ENCODE measurements at places on chromosomes 1 and 21. TPM values are rescaled to one million over a fixed set of nuclear protein-coding genes. Genes with fewer than 3 reads are reported as not detected.

C1orf94 gene
- total RNA-seq: not detected

PGLYRP4 gene
- total RNA-seq: not detected

LCE6A gene
- total RNA-seq: not detected

DNA sequence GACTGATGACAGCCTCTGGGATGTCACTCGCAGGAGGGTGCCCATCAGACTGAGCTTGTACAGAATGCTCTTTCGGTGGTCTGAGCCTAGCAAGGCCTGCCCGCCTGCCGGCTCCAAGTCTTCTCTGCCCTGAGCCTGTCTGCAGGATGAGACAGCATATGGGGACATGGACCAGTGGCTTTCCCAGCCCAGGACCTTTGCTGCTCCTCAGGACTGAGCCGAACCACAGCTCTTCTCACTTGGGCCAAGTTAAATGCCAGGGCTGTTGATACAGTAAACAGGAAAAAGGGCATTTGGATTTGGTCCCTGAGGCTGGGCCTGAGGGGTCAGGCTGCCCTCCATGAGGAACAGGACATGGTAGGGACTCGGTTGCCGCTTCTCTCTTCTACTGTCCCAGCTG lies 64.3 kb upstream of the EPS8L3 start:
- no peaks in the 10 kb centered on the region for H3K27me3 ChIP-seq
- no peaks in the 10 kb centered on the region for H3K36me3 ChIP-seq
- H3K27ac ChIP-seq: no peak overlapping the region

DNA sequence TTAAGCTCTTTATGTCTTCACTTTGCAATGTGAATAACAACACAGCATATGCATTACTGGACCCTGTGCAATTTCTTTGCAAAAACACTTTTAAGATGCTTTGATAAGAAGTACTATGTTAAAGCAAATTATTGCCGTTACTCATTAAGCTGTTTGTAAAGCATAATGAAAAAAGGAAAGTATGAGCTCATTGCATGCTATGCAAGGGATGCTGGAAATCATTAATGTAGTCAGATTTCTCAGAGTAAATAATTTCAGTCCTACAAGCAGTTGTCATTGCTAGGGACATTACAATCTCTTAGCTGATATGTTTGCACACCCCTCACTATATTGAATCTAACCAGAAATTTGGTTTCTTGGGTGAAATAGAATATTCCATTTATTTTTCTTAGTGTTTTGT lies 982.5 kb upstream of the ADGRL2 start:
- H3K4me3 ChIP-seq: no peak overlapping the region
- H3K36me3 ChIP-seq: no peaks in the 10 kb centered on the region
- no peak overlapping the region for H3K27ac ChIP-seq
- no peak for DNase-seq
- H3K27me3 ChIP-seq: no peaks in the 10 kb centered on the region

DNA sequence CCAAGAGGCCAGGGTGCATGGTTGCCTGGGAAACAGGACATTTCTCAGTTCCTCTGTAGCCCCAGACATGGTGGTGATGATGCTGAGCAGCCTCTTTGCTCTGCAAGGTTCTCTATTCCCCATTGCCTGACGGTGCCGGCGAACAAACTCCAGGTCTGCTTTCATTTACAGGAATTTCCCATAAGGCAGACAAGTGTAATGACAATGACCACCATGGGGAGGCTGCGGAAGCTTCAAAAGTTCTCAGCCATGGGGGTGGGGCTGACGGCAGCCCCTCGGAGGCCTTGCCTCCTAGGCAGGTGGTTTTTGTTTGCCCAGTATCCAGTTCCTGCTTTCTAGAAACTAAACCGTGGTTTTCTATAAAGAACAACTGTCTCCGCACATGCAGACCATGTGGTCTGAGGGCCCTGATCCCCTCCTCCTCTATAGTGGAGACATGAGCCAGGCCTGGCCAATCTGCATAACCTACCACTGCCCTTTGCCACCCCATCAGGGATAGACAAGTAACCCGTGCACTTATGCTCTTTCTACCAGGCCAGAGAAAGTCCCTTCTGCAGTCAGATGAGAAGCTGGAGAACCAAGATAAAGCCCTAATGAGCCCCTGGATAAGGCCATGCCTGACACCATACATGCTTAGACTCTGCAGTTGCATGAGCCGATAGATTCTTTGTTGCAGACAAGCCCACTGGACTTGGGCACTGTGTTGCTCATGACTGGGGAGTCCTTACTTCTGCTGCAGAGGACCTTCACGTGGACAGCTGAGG lies 54.1 kb downstream of the LDLRAD2 start:
- peaks cover 31% of the 10 kb centered on the region for H3K4me1 ChIP-seq
- DNase-seq: no peak
- no peak overlapping the region for H3K4me3 ChIP-seq
- H3K27ac ChIP-seq: no peak overlapping the region

DNA sequence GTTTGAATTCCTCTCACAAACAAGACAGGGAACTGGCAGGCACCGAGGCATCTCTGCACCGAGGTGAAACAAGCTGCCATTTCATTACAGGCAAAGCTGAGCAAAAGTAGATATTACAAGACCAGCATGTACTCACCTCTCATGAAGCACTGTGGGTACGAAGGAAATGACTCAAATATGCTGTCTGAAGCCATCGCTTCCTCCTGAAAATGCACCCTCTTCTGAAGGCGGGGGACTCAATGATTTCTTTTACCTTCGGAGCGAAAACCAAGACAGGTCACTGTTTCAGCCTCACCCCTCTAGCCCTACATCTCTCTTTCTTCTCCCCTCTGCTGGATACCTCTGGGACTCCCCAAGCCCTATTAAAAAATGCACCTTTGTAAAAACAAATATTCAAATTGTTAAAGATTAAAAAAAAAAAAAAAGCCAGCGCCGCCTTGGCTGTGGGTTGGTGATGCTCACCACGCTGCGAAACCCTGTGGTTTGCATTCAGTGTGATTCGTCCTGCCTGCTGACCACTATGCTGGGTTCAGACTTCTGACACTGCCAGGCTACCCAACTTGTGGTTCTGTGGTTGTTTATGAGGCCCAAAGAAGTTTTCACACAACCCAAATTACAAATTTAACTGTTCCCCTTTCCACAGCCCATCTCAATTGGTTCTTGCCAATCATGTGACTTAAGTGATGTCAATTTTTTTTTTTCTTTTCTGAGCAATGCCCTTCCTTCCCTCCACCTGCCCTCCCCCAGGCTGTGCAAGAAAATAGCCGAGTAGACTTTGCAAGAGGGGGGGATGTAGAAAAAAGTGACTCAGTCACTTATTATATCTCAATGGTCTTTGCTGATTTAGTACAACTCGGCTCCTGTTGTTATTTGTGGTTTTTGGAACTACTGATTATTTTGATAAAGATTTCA lies at the start of gene RUNX1:
RUNX1 (minus strand) TSS at position 597 of the 912 bp plus-strand sequence.
- H3K36me3 ChIP-seq: no peaks in the 10 kb centered on the region
- no peak for DNase-seq
- no peaks in the 10 kb centered on the region for H3K27me3 ChIP-seq
- H3K27ac ChIP-seq: no peak within 1 kb of the TSS
